ENCODE measurements at places on chromosomes 6 and 20.

GRCh38 chr6:35368038-35368887, 25.9 kb downstream of the PPARD start:
- peak; percentile 88 for DNase-seq

DNA sequence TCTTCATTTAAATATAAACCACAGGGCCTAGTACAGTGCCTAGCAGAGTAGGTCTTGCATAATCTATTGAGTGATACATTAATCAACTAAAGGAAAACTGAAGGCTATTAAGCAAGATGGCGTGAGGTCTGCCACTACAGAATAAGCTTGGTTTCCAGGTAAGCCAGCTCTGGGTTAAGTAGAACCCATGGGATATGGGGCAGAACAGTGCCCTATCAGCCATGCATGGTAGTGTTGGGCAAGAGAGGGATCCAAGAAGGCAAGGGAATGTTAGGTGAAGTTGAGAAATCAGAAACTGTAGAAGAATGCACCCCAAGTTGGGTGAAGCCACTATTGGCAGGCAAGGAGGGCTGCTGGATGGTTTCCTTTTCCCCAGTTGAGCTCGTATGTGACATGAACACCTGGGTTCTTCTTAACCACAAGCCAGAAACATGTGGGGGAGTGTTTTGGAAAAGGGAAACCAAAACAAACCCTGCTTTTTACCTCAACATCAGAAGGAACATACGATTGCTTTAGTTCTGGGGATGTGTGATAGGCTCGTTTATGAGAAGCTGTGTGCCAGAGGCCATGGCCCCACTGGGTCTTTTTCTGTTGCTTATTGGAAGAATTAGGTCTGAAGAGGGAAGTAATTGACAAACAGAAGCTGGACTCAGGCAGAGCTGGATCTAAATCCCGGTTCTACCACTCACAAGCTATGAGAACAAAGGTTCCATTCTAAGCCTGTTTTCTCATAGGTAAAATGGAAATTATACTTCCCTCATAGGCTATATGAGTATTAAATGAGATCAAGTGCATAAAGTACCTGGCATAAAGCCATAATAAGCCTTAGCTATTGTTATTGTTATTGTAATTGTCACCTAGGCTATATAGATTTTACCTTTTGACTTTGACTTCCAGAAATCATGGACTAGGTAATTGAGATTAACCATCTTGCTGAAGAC, 33.5 kb downstream of the NEDD9 start:
- DNase-seq, result peak; percentile 43

GRCh38 chr6:78268591-78269452, 598.5 kb upstream of the IRAK1BP1 start:
- DNase-seq, result no peak

GRCh38 chr6:108359901-108360882, 65.3 kb downstream of the AFG1L start:
- DNase-seq, result no peak

GRCh38 chr6:151630387-151630786, 136.6 kb downstream of the CCDC170 start:
- DNase-seq, result no peak

- DNase-seq, result no peak
Observed at GRCh38 chr6:31086788-31087440, 25.5 kb downstream of the C6orf15 start.

GRCh38 chr6:134637847-134638437, 312.0 kb downstream of the ALDH8A1 start:
- DNase-seq, result peak; percentile 60

GRCh38 chr20:43915211-43916072, 790 bp downstream of the TOX2 start:
- DNase-seq, result no peak

DNA sequence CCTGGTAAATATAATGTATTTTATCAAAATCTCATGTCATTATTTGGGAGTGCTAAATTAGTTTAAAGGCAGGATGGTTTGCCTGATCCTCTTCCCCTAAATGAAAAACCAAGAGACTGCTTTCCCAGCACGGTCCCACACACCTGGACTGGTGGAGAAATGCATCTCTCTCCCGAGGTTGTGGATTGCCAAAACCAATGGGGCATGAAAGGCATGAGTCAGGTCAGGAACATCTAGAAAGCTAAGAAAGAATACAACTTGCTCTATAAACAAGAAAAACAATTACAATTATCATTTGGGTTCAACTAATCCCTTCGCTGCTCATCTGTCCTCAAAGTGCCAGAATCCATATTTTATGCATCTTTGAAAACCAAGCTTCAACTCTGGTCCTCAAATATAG, 308.3 kb upstream of the IRAK1BP1 start:
- DNase-seq, result no peak

- DNase-seq, result no peak
Observed at GRCh38 chr6:15280028-15280427, 34.2 kb downstream of the JARID2 start.

GRCh38 chr6:31170600-31170881, at the start of gene POU5F1:
Gene POU5F1 (minus strand): TSS chr6:31170682. CDS start chr6:31170620, 62 bp downstream.
- no peak for DNase-seq

GRCh38 chr6:116268589-116269293, 11.0 kb downstream of the TSPYL1 start:
- DNase-seq, result peak; percentile 52

DNA sequence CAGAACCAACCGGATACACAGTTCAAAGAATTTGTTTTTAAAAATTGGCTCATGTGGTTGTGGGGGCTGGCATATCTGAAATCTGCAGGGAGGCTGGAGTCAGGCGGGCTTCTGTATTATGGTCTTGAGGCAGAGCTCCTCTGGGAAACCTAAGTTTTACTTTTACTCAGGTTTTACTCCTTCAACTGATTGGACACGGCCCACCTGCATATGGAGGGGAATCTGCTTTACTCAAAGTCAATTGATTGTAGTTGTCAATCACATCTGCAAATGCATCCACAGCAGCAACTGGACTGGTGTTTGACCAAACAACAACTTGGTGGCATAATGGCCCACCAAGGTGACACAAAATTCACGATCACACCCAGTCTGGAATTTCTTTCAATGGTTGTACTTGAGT, 103.4 kb downstream of the ERMARD start:
- no peak for DNase-seq

DNA sequence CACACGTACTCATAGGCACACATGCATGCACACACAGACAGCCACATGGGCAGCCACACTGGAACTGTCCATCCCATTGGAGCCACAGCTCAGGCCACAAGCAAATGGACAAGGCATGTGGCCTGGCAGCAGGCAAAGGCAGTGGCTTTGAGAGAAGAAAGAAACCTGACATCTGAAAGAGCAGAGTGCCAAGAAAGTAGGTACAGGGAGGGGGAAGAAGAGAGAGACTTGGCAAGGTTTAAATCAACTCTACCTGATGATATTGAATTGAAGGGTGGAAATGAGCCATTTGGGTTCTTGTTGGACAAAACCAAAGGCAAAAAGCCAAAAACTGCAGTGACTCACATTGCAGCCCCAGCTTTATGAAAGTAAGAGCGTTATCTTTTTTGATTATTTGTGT, 142.7 kb downstream of the PCSK2 start:
- DNase-seq, result no peak

- DNase-seq, result no peak
Observed at GRCh38 chr6:34940030-34940434, 51.0 kb downstream of the ANKS1A start.

DNA sequence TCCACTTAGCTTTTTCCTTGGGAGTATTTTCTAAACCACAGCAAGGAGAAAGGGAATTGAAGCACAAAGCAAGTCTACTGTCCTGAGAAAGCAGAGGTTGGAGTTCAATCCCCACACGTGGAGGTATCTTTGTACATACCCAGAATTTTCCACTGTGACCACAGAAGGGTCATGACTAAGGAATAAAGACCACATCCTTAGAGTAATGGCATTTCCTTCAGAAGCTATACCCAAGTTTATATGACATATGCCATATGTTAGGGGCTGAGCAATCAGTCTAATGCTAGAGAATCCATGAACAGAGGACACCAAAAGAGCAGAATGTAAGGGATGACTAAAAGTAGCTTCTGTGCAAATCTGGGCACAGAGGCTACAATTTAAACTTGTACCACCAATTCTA, 46.4 kb downstream of the ATG5 start:
- DNase-seq, result peak; percentile 16

GRCh38 chr6:63504777-63505384, 67.4 kb upstream of the LOC128125822 start:
- DNase-seq, result peak; percentile 68

DNA sequence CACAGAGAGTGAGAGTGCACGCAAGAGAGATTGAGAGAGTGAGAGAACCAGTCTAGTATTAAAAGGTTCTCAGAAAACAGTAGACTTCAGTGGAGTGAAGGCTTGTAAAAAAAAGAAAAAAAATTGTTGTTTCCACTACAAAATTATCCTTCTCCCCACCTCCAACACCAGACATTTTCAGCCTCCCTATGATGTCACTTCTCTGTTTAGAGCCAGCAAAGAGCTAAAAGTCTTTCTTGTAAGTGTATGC, 77.8 kb downstream of the BACH2 start:
- DNase-seq, result no peak

DNA sequence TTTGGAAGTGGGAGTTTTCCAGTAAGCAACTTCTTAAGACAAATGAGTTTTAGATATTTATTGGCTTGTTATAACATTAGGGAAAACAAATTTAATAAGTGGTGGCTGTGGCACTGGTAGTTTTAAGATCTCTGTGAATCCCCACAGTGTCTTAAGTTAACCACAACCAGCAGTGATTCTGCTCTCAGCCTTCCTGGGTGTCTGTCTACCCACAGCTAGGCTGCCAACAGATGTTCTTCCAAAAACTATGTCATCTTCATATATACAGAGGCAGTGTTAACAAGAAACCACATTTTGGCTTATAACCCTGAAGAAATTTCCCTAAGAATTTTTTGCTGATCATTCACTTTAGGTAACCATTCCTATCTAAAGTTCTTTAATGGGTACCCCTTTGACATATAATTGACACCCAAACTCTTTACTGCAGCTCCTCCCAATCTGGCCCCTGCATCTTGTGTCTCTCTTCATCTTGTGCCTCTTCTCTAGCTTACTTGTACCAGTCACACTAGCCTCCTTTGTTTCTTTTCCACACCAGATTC, 52.7 kb downstream of the TOP1 start:
- no peak for DNase-seq

DNA sequence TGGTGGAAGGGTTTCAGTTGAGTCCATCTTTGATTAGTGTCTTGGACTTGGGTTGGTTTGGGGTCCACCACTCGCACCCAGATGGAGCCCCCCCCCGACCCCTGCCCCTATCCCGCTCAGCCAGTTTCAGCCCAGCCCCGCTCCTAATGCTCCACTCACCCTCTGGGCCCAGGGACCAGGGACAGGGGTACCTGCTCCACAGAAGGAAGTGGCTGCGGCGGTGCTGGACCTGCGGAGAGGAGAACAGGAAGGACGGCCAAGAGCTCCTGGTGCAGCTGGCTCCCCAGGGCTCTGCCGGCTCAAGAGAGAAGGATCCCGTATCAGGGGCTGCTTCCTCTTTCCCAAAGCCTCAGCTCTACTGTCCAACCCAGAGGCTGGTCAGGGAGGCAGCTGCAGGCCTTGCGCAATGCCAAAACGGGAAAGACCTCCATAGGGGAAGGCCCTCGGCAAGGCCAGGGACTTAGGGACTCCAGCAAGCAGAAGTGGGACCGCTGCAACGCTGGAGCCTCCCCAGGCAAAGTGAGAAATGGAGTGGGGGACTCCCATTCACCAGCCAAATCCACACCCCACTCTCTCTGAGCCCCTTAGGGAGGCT, at the start of gene SIGLEC1:
Gene SIGLEC1, minus strand, starts transcription at position 322 of the 595 bp plus-strand sequence. CDS start 5,472 bp downstream, outside the sequence.
- DNase-seq, result no peak

DNA sequence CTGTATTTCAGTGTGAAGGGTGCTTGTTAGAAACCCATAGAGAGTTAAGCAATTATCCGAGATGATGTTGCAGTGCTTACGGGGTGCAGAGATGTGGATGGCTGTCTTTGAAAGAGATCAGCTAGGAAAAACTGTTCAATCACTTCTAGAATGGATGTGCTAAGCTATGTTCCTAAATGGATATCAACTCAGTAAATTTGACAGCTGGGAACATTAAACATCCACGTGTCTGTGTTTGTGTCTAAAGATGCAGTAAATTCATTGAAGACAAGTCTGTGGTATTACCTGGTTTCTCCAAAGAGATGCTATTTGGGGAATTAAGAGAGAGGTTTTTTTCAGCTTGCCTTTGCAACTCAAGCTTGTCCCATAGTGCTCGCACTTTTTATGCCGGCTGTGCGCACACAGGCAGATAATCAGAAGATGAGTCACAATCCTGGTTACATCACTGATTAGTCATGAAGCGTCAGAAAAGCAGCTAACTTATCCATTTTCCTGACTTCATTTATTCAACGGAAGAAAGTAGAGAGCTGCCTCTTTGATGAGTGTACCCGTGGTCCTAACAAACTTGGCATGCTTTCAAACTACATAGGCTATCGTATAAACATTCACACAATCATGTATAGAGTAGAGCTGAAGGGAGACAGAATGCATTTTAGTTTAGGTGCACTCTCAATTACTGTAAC, 691.7 kb upstream of the SLC35B3 start:
- DNase-seq, result no peak

- no peak for DNase-seq
Observed at GRCh38 chr20:45100563-45101245, at the start of gene KCNS1. Gene KCNS1 (minus strand): TSS chr20:45101127. CDS start chr20:45099236, 1,891 bp downstream.

DNA sequence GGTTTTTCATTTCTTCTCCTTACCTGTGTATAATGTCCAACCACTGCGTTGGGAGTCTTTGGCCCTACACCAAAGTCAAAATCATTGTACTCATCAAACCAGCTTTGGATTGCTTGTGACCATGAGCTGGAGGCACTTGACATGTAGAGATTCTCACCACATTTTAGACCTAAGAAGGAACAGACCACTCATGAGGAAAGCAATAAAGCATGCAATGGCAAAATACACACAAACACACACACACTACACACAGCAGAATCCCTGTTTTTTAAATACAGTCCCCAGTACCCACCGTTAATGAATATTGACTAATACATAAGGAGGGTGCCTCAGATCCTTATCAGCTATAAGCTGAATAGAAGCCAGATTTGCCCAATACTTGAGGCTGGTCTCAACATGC, 10.5 kb downstream of the CRISP3 start:
- no peak for DNase-seq
